Fibroblast of skin of right biceps (primary cell): ENCODE measurements at places on chromosomes 1 and 21.

- DNase-seq, result no peak
These were observed 4.2 kb downstream of the ADCY10 start for GRCh38 chr1:167909691-167910180.

DNA sequence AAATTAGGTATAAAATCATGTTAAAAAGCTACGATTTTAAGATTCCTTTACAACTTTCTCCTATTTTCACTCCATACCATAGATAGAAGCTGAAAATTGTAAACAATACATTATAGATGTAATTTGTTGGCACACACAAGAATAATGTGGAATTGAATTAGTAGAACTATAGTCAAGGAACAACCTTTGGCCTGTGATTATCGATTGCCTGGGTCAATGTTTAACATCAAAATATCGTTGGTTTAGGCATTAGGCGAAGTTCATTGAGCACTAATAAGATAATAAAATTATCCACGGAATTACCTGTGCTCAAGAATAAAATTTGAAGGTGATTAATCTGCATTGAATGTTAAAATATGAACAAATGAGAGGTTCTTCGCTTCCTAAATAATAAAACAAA is 455.1 kb upstream of the ZP4 start:
- no peak for DNase-seq

DNA sequence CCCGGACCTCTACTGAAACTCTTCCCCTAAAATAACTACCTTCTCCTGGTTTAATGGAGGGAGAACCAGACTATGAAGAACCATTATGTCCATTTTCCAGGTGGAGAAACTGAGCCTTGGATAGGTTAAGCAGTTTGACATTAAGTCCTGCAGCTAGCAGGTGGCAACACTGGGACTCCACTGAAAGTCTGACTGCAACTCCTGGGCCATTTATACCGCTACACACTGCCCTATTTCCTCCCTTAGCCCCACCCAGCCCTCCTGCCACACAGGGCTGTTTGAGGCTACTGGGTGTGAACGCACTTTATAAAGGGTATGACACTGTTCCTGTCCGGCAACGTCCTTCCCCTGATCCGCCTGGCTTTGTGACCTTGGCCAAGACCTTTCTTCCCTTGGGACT is 511 bp upstream of the INPP5B start:
- no peak for DNase-seq

DNA sequence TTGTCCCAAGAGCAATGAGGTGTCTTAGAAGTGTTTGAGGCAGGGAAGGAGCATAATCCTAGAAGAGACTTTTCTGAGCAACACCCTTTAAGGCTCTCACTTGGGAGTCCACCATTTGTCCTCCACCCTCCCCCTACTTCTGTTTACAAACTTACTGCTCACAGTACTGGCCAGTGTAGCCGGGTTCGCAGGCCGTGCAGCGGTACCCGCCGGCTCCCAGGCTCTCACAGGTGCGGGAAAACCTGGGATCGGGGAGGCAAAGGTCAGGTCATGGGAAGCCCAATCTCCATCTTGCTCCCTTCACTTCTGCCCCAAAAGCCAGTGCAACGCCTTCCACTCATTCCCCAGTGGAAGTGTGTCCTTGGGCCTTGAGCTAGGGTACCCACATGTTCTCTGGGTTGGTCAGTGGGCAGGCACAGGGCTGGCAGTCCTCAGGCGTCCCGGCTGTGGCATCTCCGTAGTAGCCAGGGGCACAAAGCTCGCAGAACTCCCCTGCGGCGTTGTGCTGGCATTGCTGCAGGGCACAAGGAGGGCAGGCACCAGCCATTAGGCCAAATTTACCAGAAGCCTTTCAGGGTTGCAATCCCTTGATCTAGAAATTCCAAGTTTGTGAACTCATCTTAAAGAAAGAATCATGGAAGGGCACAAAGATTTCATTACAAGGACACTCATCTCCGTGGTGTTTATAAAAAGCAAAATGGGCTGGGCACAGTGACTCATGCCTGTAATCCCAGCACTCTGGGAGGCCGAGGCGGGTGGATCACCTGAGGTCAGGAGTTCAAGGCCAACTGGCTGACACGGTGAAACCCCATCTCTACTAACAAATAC is 49.8 kb downstream of the LDLRAD2 start:
- peak; percentile 59 for DNase-seq

DNA sequence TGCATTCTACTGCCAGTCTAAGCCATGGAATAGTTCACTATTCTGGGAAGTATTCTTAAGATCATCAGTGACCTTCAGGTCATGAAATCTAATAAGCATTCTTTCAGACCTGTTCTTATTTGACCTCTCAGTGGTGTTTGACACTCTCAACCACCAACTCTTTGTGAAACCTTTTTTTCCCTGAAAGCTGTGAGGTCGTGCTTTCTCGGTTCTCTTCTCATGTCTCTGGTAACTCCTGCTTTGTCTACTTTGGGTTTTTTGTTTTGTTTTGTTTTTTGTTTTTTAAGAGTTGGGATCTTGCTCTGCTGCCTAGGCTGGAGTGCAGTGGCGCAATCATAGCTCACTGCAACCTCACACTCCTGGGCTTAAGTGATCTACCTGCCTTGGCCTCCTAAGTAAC is 56.3 kb downstream of the POU2F1 start:
- no peak for DNase-seq

GRCh38 chr1:40985161-40985560 is 5.7 kb downstream of the CTPS1 start:
- DNase-seq, result no peak

GRCh38 chr21:42238185-42238934 is 19.4 kb downstream of the ABCG1 start:
- no peak for DNase-seq

GRCh38 chr1:238232084-238232710 is 341.5 kb upstream of the ZP4 start:
- no peak for DNase-seq

DNA sequence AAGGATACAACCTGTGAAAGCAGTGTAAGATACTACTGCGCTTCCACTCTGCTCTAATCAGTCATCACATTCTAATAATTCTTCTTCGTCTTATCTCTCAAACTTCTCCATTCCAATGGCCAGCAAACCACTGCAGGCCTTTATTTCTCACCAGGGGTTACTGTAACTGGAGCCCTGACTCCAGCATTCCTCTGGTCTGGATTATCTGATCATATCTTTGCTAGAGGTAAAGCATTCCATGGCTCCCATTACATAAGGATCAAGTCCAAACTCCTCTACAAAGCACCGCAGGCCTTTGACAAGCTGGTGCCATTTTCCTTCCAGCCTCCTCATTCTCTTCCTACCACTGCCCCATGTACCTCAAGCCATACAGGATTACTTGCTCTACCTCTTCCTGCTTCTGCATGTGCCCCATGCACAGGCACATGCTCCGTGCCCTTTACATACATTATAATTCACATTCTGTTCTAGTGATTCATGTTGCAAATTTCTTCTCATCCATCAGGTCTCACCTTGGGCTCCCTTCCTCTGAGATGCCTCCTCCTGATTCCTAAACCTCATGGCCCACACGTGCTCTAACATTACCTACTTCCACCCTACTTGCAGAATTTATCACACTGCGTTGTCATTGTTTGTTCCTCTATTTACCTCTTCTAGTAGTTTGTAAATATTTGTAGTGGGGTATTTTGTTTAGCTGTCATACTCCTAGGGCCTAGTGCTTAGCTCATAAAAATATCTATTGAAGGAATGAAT is 9.3 kb upstream of the SERBP1 start:
- peak; percentile 19 for DNase-seq

- DNase-seq, result no peak
These were observed 43.1 kb downstream of the KCNA2 start for GRCh38 chr1:110563089-110563488.

GRCh38 chr1:96971439-96971838 is 249.9 kb downstream of the PTBP2 start:
- DNase-seq, result no peak

DNA sequence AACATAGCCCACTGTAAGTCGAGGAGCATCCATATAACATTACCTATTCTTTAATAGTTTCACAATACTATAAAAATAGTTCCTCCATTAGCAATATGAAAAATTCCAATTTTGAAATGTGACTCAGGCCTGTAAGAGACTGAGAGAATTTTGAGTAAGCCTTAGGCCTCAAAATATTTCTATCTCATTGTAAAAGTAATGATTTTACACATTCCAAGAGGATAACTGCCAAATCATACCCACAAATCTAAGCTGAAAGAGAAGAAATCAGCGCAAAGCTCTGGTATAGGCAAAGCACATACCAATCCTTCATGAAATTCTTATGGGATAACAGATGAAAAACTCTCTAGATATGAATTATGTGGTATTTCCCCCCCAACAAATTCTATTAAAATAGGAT is 144.1 kb downstream of the CDC42BPA start:
- DNase-seq, result peak; percentile 88
